Left renal pelvis (tissue), 4 donors: ENCODE measurements at places on chromosomes 5 and 9. TPM values are rescaled to one million over a fixed set of nuclear protein-coding genes. Genes with fewer than 3 reads are reported as not detected.

SPATA31A3 gene
- polyA plus RNA-seq = not detected

CBY3 gene
- polyA plus RNA-seq = 1.4 TPM

NAIF1 gene
- polyA plus RNA-seq = 9.9 TPM

IRX4 gene
- polyA plus RNA-seq = 1.3 TPM

GDF9 gene
- 2.1 TPM for polyA plus RNA-seq

OR1Q1 gene
- polyA plus RNA-seq = not detected

ATP10B gene
- 0.55 TPM for polyA plus RNA-seq

CNOT6 gene
- polyA plus RNA-seq = 65.2 TPM

ALDOB gene
- 791 TPM for polyA plus RNA-seq

IFNA2 gene
- polyA plus RNA-seq = not detected
